ENCODE measurements at places on chromosomes 16 and 17.

GRCh38 chr17:2041561-2042389, at the start of gene OVCA2:
TSS of gene OVCA2 (plus strand) at chr17:2042022. CDS start at chr17:2042048, 26 bp downstream.
- peak; percentile 55 for DNase-seq

DNA sequence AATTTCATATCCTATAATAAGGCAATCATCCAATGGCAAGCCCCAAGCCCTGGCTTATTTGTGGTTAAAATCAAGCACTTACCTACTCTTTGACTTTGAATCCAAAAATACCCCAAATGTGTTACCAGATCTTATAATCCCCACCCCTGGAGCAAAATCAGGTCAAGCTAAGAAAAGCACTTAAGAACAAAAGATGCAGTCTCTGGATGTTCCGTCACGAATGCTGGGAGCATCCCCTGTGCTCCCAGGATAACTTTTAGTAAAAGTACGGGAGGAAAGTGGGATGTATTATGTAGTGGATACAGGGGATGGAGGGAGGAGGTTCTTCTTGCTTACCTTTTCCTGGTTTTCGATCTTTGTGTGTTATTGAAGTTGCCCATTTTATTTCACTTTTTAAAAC, 29.5 kb downstream of the SHISA9 start:
- no peak for DNase-seq

DNA sequence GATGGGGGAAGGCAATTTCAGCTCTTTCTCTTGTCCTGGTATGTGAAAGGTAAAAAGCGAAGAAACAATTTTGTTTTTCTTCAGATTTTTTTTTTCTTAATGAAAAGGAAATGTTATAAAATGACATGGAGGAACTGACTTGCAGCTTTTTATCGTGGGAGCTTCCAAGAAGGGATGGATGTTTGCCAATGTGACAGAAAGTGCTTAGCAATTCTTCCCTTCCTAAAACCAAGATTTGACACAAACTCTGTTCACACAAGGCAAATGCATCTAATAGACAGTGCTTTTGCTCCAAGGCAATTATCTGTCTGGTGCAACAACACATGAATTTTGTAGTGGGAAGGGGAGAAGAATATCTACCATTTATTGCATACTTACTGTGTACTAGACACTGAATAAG, 988.5 kb downstream of the CDH11 start:
- DNase-seq = no peak

DNA sequence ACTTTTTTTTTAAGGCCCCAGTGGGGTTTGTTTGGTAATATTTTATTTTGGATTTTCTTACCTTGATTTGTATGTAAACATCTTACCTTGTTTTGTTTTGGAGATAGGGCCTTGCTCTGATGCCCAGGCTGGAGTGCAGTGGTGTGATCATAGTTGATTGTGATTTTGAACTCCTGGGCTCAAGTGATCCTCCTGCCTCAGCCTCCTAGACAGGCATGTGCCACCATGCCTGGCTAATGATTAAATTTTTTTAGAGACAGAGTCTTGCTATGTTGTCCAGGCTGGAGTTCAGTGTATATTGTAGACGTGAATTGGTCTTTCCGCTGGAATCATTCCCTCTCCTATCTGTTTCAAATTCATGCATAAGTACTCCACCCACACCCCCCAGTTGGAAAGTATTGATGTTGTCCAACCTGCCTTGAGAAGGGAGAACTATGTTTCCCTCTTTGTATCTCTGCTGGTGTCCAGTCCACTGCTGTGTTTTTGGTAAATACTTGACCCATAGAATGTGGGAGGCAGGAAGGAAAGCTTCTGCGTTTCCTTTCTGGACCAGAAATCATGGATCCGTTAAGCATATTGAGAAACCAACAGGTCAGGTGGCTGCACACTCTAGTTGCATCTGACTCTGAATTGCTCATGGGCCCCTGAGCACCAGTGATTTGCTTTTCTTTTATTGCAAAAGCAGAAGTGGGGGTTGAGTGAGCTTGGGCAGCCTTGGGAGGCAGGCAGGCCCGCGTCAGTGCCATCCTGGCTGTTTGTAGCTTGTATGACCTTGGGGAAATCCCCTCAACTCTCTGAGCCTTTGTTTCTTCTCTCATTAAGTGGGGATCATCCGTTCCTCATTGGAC, 25.0 kb downstream of the RMI2 start:
- DNase-seq = no peak

DNA sequence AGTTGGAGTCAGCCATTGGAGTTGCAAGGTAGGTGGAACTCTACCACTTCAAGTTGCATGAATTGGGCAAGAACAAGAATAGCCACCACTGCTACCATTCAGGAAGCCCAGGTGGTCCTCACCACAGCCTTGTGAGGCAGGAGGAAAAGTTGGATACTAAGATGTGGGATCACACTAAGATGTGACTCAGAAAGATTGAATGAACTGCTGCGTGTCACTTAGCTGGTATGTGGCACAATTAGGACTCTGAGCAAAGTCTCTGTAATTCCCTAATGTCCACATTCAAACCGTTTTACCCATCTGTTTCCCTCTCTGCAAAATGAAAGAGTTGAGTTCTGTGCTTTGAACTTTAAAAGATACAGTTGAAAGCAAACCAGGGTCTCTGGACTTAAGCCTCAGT, 44.7 kb upstream of the HS3ST3A1 start:
- no peak for DNase-seq

- no peak for DNase-seq
Measured at GRCh38 chr17:66985338-66986237, 21.1 kb downstream of the CACNG4 start.

GRCh38 chr17:6986676-6987075, 9.2 kb upstream of the ALOX12 start:
- no peak for DNase-seq

- no peak for DNase-seq
Measured at GRCh38 chr16:85123891-85124635, 11.8 kb upstream of the CIBAR2 start.

- DNase-seq = no peak
Measured at GRCh38 chr16:55901566-55902217, 26.5 kb upstream of the CES5A start.

DNA sequence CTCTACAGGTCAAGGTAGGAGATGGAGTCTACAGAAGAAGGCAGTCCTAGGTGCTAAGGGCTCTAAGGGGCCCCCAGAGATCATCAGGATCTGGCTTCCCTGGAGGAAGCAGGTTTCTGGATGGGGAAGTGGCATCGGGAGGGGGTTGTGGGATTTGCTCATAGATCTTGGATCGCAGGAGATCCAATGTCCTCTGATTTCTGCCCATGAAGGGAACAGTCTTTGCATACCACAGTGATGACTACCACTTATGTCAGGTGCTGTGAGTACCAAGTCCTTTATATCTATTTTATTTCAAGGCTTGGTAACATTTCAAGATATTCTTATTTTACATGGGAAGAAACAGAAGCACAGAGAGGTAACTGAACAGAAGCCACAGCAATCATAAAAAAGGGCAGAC, 164.0 kb downstream of the RGS9 start:
- no peak for DNase-seq

- no peak for DNase-seq
Measured at GRCh38 chr16:78705694-78706093, 606.2 kb downstream of the WWOX start.

DNA sequence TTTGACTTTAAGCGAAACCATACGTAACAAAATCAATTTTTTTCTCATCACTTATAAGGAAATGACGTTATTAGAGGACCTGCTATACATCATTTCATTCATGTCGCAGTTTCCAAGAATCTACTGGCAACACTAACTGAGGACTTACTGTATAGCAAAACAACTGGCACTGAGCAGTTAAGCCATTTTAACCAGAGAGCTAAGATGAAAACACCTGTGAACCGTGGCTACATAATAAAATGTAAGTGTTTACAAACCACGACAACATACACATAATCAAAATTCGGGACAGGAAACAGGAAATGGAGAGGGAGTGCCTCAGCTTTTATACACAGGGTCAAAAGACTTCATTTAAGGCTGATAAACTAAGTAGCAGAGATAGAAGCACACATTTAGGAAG, 29.5 kb downstream of the METTL16 start:
- no peak for DNase-seq

DNA sequence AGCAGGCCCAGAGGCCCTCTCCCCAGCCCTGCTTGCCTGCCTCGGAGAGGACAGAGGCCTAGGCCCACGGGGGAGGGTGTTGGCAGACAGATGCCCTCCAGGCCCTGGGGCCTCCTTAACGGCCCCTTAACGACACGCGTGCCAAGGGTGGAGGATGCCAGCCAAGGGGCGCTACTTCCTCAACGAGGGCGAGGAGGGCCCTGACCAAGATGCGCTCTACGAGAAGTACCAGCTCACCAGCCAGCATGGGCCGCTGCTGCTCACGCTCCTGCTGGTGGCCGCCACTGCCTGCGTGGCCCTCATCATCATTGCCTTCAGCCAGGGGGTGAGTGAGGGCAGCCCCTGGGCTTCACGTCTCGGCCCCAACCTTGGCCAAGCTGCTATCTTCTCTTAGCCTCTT, 21.7 kb downstream of the ADCY7 start:
- no peak for DNase-seq

DNA sequence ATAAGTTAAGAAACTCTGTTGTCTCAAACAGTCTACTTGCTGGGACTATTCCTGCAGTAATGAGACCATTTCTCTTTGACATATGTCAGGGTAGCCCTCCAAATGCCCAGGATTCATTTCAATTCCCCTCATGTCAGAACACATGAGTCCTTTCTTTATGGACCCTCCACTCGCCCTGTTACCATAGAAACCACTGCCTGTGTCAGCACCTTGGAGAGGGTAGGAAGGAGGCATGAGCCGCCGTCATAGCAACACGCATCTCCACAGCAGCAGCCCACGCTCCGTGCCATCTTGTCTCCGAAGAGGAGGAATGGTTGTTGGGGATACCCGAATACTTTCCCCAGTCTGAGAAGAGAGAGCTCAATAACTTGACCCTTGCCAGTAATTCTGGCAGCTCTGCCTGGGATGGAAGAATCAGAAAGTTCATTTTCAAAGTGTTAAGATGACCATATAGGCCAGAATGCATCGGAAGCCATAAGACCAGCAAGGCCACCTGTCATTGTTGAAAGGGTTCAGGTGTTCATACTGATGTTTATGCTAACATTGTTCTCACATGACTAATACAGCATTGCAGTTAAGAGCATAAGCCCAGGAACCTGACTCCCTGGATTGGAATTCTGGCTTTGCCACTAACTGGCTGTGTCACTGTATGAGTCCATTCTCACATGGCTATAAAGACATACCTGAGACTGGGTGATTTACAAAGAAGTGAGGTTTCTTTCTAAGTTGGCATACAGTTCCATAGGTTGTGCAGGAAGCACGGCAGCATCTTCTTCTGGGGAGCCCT, 141.3 kb downstream of the ABCC12 start:
- no peak for DNase-seq

GRCh38 chr17:13635951-13636350, 34.2 kb upstream of the HS3ST3A1 start:
- DNase-seq = no peak

- no peak for DNase-seq
Measured at GRCh38 chr17:50199211-50199802, 2.1 kb downstream of the COL1A1 start.

- DNase-seq = no peak
Measured at GRCh38 chr16:75243667-75244224, 7.7 kb downstream of the BCAR1 start.

DNA sequence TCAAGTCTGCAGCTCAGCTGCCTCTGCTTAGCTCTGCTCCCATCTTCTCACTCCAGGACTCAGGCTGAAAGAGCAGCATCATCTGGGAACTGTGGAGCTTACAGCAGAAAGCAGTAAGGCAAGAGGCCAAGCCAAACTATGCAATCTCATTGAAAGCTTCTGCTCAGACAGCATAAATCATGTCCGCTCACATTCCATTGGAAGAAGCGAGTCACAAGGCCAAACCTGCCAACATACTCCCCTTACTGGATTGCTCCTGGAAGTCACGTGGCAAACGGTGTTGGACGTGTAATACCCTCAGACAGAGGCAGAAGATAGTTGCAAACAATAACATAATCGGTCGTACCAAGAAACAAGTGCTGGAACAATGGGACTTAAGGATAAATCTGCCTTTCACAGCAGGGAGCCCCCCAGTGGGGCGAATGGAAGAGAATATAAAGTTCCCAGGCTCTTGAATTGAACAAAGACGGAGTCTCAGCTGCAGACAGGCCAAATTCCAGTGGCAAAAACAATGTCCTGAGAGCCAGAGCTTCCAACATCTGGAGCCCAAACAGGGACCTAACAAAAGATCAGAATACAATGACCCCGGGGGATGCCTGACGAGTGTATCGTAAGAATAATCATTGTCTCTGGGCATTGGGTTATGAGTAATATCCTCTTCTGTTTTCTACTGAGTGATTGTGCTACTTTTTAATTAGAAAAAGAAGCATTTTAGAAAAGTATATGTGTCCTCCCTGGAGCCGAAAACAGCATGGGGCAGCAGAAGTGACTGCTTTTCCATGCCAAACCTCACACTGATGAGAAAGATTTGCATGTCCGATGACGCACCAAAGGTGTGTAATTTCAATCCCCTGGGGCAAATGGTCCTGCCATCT, 68.4 kb downstream of the CMC2 start:
- DNase-seq = no peak

- no peak for DNase-seq
Measured at GRCh38 chr16:28087675-28088300, 24.3 kb upstream of the GSG1L start.

GRCh38 chr16:23354246-23354645, 52.1 kb downstream of the SCNN1B start:
- DNase-seq = no peak

DNA sequence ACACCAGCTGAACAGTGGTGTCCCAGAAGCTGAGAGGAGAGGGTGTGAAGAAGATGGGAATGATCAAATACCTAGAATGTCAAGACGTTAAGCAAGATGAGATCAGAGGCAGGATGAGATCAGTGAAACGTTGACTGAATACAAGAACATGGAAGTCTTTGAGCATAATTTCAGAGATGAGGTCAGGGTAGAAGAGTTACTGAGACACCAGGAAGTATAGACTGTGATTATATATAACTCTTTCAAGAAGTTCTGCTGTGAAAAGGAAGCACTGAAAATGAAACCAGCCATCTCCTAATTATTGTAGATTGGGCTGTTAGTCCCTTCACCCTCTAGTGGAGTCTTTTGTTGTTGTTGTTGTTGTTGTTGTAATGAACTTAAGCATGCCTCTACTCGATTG, 9.1 kb downstream of the SHCBP1 start:
- no peak for DNase-seq

DNA sequence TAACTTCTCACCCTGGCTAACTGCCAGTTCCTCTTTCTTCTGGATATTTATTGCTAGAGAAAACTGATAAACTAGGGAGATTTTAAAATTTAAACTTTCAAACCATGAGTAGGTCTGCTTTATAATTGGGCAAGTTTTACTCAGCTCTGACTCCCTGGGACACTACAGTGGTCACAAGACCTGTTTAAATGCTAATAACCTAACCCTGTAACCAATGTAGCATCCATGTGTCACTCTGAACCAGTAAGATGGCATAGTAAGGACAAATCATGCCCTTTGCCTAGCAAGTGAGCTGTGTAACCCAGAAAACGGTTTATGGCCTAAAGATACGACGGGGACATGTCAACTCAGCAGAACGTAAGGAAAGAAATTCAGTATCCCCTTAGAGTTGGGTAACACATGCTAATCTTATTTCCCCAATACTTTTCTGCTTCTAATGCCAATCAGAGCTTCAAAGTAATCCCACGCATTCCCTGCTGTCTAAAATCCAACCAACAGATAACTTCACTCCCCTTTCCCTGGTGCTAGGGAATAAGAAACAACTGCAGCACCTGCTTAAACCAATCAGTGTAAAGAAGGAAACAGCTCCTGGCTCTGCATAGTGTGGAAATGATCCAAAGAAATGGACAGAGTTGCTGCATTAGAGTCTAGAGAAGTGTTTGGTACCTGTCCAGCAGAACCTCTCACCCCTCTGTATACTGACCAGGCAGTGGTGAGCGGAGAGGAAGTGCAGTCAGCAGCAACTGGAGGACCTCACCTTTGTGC, 85.7 kb downstream of the NCOR1 start:
- DNase-seq = no peak
